Activated naive CD4-positive, alpha-beta T cell treated with anti-CD3 and anti-CD28 coated beads, Interleukin-2, amount 10 ng/mL, durations not matched to agents 7 days and 5 days (primary cell): ENCODE measurements at places on chromosomes 7 and 10.

- no peak overlapping the region for H3K4me3 ChIP-seq
- DNase-seq: no peak
- no peaks in the 10 kb centered on the region for H3K27me3 ChIP-seq
- peaks cover 7% of the 10 kb centered on the region for H3K4me1 ChIP-seq
Measured at GRCh38 chr7:2281541-2281940, 32.7 kb downstream of the SNX8 start.

DNA sequence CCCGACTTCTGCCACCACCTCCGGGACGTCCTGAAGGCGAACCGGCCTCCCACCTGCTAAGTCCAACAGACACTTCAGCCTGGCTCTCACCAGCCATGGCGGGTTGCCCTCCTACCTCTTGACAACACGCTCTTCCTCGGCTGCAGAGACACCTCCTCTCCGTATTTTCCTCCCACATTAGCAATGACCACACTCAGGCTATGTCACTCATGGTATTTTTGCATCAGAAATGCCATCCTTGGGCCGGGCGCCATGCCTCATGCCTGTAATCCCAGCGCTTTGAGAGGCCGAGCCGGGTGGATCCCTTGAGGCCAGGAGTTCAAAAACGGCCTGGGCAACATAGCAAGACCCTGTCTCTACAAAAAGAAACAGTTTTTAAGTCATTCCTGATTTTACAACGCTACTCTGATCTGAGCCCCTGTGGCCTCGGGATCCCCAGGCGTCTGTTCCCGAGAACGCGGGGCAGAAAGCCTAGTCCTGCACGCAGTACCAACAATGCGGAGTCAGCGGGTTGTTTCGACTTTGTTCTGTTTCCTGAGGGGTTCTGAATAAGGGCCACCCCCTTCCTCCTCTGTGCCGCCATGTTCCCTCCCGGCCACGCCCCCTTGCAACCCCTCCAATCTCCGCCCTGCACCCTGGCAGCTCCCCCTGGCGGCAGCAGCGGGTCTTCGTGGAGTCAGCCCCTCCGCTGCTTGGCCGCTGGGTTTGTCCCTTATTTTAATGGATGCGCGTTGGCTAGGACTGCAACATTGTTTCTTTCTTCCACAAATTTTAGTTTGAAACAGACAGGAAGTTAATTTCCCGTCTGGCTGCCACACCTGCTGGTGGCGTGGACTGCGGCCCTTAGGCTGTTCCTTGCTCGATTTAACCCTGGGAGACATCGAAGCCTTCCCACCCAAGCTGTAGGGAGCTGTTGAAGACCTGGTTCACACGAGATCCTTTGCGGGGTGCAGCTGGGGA is 9.7 kb upstream of the ZFAND2A start:
- H3K4me1 ChIP-seq: peaks cover 21% of the 10 kb centered on the region
- H3K36me3 ChIP-seq: peaks cover 6% of the 10 kb centered on the region
- DNase-seq: peak; percentile 97
- peaks cover under 1% of the 10 kb centered on the region for H3K27me3 ChIP-seq

DNA sequence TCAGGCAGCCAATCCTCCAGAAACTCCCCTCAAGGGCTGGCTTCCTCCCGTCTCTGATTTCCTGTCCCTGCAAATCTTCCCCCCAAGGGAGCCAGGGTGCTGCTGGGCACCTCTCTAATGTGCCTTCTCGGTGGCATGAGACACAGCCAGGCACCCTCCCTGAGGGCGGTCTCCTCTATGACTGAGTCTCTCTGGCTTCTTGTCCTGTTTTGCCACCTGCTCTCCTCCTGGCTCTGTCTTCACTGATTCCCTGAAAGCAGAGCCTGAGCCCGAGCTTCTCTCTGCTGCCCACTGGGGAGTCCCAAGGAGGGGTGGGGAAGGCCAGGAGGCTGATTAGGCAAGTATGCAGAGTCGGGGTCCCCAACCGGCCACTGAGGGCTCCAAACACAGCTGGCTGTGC is 60.4 kb upstream of the INSIG1 start:
- H3K4me3 ChIP-seq: no peak overlapping the region
- peaks cover 27% of the 10 kb centered on the region for H3K27me3 ChIP-seq
- no peaks in the 10 kb centered on the region for H3K4me1 ChIP-seq
- no peak overlapping the region for H3K27ac ChIP-seq
- DNase-seq: no peak

GRCh38 chr7:2950578-2950977 is 93.1 kb downstream of the CARD11 start:
- DNase-seq: no peak
- H3K4me3 ChIP-seq: no peak overlapping the region
- peaks cover 40% of the 10 kb centered on the region for H3K4me1 ChIP-seq

DNA sequence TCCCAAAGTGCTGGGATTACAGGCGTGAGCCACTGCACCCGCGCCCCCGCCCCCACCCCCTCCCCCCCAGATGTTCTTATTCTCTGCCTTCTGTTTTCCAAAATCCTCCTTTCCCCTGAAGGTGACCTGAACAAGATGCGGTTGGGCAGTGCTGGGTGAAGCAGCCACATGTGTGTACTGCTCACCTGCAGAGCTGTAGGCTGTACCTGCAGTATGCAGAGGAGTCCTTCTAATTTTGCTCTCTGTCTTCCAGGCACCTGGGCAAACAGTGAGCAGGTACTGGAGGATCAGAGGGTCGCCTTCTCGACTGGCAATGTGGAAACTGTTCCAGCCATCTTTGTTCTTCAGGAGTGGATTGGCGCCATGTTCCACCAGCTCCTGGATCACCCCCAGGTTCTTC is 2.1 kb downstream of the ANKRD16 start:
- no peak overlapping the region for H3K27ac ChIP-seq
- H3K4me3 ChIP-seq: no peak overlapping the region
- H3K4me1 ChIP-seq: peaks cover 37% of the 10 kb centered on the region
- peaks cover 38% of the 10 kb centered on the region for H3K36me3 ChIP-seq

GRCh38 chr7:117116211-117116610 is 162.9 kb downstream of the ST7 start:
- peaks cover 5% of the 10 kb centered on the region for H3K27me3 ChIP-seq
- no peak overlapping the region for H3K4me3 ChIP-seq
- no peaks in the 10 kb centered on the region for H3K36me3 ChIP-seq
- no peaks in the 10 kb centered on the region for H3K4me1 ChIP-seq
